ENCODE measurements at places on chromosomes 3 and 15.

GRCh38 chr3:187025656-187026316 lies 95.5 kb downstream of the ST6GAL1 start:
- DNase-seq = no peak

GRCh38 chr15:42504631-42505030 lies 9.2 kb downstream of the SNAP23 start:
- DNase-seq = no peak

DNA sequence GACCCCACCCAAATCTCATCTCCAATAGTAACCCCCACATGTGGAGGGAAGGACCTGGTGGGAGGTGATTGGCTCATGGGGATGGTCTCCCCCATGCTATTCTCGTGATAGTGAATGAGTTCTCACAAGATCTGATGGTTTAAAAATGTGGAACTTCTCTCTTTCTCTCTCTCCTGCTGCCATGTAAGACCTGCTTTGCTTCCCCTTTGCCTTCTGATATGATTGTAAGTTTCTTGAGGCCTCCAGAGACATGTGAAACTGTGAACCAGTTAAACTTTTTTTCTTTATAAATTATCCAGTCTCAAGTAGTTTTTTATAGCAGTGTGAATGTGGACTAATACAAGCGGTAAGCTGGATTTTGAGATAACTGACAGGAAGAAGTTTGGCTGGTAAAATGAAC lies 60.3 kb upstream of the MBNL1 start:
- DNase-seq = no peak

DNA sequence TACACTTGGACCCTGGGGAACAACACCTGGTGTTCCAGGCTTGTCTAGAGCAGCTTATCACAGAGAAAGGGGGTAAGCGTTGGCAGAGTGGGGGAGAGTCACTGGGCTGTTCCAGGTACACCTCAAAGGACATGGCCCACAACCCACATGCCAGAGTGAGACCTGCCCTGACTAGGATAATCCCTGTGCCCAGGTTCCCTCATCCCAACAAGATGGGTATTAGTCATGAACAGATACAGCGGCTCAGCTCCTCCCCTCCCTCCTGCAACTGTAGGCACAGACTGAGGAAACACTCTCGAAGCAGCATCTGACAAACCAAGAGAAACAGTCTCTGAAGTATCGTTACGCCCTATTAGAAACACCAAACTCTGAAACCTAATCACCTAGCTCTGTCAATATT lies 32.1 kb upstream of the RPS17 start:
- DNase-seq = no peak

GRCh38 chr3:127544803-127545201 lies 45.7 kb downstream of the TPRA1 start:
- DNase-seq = no peak

DNA sequence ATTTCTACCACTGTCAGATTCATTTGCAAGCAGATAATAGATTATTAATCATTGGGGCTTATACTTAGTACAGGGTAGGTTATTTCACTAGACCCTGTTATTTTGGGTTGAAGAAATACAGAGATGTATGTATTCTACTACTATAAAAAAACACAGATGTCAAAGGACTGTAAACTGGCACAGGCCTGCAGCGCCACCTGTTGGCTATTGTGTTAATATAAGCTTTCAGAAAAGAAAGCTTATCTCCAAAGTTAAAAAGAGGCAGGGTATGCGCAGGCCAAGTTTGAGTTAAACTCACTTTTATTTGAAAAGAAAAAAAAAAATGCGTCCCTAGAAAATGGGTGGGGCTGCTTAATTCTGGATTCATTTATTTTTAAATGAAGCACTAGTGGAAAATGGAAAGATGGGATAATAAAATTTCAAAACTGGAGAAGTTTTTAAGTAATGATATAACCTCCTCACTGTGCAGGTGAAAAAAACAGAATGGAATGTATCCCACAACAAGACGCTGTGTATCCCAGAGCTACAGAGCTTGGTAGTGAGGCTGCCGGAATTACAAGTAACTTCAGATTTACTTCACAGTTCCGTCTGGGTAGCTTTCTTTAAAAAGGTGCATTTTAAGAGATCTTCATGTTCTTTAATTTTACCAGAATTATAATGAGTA lies 407.2 kb upstream of the TGFBR2 start:
- peak; percentile 74 for DNase-seq

Measured in NB4 (cell line).